ENCODE measurements at places on chromosomes 5 and 9. TPM values are rescaled to one million over a fixed set of nuclear protein-coding genes. Genes with fewer than 3 reads are reported as not detected.

Gene PCDHGB2
- total RNA-seq, result 1.9 TPM

Gene CD14
- total RNA-seq, result not detected

Gene PCDHA4
- 0.04 TPM for total RNA-seq

Gene IFNA13
- not detected for total RNA-seq

Gene GABRG2
- total RNA-seq, result 3.9 TPM

Gene PCDHGA10
- total RNA-seq, result 1.9 TPM

Gene PSAT1
- total RNA-seq, result 238 TPM

Gene DENND1A
- total RNA-seq, result 9.5 TPM

Gene PKD2L2
- not detected for total RNA-seq

Gene ANKRD55
- 1.2 TPM for total RNA-seq

Gene PCA3
- total RNA-seq, result not detected
